LHCN-M2 (cell line): ENCODE measurements at places on chromosomes 3 and 15.

DNA sequence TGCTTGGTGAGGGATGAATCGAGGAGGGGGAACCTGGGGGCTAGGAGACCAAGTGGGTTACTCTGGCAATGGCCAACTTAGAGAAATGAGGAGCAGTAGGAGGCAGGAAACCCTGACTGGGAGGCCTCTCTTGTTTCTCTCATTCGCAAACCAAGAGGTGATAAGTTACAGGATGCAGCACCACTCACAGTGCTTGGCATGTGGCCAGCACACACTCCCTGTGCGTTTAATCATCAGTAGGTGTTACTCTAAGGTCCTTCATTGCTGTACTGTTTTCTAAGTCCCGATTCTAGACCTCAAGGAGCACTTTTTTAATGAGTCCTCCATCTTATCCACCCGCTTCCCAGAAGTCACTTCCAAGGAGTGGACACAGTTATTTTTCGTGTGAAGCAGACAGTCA lies 314.1 kb upstream of the TRIM42 start:
- no peak for DNase-seq

GRCh38 chr3:99634881-99635280 lies 3.5 kb upstream of the COL8A1 start:
- DNase-seq = no peak

DNA sequence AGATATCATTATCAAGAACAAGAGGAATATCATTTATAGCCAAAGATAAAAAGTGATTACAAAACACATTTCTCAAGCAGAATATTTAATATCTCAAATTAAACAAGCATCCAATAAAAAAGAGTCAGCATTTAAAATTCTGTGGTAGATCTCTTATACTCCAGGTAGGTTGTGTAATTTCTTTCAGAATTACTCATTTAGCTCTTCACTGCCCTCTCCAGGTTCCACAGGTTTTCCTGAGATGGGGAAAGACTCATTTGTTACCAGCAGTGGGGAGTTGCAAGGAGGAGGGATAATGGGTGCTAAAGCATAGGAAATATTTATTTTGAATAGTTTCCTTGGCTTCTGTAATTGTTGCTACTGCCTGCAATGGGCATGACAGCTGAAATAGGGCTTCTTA lies 83.1 kb upstream of the RASGRP1 start:
- DNase-seq = peak; percentile 12

DNA sequence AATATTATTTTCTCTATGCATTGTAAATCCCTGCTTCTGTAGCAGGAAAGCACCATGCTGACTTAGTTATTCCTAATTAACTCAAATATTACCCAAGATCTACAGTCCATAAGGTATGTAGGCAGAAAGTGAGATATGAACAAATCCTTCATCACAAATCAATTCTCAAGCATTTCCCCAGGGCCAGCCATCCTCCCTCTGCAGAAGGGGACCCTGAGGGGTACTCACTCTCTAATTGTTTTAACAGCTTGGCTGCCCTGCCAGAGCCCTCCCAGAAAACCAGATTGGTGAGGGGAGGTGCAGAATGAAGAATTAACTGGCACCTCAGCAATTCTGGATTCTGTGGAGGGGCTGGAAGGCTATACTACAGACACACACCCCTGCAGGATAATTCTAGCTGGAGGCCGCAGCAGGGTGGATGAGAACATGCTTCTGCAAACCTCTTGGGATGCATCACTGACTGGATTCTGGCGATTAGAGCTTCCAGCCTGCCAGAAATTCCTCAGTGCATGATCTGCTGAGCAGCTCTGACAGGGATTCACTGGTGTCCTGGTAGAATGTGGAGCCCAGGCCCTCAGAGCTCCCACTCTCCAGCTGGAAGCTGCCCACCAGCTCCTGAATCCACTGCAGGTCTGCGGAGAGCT lies 88.6 kb upstream of the HERC1 start:
- no peak for DNase-seq

DNA sequence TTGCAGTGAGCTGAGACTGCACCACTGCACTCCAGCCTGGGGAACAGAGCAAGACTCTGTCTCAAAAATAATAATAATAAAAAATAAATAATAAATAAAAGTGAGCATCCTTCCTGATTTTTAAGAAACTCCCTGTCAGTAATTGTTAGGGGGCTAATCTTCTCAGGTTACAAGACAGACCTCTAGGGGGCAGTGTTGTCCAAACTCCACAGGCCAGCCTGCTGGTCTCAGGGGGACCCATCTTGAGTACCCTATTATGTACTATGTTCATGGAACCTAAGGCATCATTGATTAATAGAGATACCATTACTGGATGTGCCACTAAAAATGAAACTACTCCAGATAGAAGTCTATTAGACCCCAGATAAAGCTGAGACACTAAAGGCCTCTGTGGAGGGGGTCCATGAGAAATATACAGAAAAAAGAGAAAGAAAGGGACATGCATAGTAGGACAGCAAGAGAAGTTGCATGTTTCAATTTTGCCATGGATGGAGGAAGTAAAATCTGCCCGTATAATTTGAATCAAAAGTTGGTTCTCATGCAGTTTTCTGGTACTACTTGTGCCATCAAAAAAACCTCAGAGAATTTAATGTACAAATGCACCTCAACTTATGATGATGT lies 85.5 kb upstream of the CDV3 start:
- DNase-seq = no peak

GRCh38 chr3:86982883-86983282 lies 8.1 kb downstream of the VGLL3 start:
- DNase-seq = peak; percentile 86

- DNase-seq = peak; percentile 91
Measured at GRCh38 chr3:158768361-158768787, 33.5 kb upstream of the MFSD1 start.

DNA sequence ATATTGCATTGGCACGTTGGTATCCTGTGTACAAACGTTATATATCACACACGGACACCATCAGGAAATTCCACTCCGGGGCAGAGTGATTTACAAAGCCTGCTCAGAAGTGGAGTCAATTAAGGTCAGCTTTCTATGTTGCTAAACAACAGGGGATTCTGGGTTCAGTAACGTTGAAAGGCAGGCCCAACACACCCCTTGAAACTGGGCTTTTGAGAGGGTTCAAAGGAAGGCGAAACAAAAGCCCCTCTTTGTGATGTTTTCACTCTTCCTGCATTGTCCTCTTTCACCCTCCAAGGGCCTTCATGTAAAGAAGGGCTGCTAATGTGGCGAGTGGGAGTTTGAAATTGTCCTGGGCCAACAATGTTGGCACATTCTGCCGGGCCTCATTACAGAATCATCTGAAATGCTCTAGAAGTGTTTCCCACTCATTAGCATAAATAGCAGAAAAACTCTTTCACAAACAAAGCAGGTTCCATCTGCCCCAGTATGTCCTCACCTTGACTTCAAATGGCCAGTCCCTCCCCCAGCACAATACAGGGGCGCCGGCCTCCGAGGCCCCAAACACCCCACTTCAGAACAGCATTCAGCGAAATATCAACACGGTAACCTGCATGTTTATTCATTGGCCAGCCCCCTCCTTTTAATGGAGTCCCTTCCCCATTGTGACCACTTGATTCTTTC lies 76.4 kb downstream of the HES1 start:
- no peak for DNase-seq

- no peak for DNase-seq
Measured at GRCh38 chr15:68413363-68414205, 18.4 kb downstream of the ITGA11 start.

- DNase-seq = no peak
Measured at GRCh38 chr3:15356176-15356575, 23.8 kb upstream of the SH3BP5 start.

DNA sequence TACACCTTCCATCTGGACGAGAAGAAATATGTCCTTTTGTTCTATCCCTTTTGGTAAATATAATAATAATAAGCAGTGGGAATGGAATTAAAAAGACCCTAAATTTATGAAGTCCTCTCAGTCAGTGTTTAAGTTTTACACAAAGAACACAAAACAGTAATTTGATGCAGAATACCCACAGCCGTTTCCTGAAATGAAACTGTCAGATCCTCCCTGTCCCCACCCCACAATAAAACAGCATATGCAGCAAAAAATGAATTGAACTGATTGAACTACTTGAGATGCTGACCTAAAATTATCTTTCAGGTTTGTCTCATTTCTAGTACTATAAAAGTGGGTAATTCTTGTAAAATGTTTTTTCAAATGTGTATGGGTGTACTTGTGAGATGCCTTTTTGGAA lies 2.2 kb upstream of the LRIG1 start:
- no peak for DNase-seq

DNA sequence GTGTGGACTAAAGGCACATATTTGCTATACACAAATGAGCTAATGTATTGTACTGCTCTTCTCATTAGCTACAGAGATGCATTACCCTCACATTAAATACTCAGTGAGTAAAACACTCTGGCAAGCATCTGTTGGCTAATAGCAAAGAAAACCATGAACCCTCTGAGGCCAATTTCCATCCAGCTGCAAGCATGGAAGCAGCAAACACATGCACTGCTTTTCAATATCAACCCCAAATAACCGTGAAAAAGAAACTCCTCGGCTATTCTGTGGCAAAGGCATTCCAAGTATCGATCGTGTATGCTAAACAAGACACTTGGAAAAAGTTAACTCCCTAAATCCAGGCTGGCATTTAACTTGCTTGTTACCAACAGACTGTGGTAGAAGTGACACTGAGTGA lies 67.0 kb downstream of the PEAK1 start:
- DNase-seq = peak; percentile 8

DNA sequence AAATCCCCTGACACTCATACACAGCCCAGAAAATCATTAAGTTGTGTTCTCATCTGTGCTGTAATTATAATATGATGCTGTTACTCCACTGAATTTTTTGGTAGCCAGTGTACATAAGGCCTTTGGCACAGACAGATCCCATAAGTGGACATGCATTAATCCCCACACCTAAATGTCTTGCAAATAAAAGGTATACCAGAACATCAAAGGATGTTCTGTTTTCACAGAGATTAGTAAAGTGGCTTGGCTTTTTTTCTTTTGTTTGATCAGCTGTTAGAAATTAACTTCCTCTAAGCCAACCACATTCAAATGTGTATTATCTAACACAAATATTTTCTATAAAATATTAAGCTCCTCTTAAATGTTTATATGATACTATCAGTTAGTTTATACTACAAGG lies 2.7 kb downstream of the SST start:
- no peak for DNase-seq

GRCh38 chr3:147915057-147915456 lies 505.9 kb downstream of the ZIC1 start:
- DNase-seq = peak; percentile 74

DNA sequence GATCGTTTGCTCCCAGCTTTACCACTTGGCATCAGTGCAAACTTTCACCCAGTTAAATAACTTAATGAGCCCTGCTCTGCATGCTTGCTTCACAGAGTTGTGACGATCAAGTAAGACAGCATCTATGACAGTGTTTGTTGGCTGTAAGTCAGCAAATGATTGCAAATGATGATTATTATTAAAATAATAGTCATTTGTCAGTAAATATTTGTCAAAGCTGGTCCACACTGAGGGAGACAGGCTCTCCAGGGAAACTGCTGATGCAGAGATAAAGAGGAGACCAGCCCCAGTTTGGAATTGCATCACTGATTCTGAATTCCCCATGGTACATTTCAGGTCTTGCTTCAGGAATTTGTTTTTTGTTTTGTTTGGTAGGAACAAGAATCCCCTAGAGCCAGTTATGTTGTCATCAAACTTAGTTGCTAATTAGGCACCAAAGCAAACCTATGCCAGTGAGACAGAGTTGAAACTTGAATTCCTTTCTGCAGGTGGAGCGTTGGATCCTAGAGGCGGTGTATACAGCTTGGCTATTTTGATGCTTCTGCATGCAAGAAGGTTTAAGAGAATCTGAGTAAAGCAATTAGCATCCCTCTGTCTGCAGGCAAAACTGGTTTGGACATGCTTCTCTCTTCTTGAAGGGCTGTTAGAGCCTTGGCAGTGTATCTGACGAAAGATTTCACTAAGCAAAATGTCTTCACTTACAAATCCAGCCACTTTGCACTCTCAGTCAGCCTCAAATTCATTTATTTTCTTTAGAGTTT lies 338.6 kb upstream of the TPRG1 start:
- DNase-seq = peak; percentile 23

DNA sequence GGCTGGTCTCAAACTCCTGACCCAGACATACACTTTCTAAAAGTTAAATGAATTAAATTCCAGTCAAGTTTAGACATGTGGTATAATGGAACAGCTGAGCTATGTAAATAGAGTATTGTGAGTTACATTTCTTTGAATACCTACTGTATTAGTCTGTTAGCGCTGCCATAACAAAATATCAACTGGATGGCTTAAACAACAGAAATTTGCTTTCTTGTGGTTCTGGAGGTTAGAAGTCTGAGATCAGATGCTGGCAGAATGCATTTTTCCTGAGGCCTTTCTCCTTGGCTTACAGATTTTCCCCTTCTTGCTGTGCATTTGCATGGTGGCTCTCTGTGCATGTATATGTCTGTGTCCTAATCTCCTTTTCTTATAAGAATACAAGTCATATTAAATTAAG lies 101.5 kb upstream of the TGFBR2 start:
- no peak for DNase-seq

DNA sequence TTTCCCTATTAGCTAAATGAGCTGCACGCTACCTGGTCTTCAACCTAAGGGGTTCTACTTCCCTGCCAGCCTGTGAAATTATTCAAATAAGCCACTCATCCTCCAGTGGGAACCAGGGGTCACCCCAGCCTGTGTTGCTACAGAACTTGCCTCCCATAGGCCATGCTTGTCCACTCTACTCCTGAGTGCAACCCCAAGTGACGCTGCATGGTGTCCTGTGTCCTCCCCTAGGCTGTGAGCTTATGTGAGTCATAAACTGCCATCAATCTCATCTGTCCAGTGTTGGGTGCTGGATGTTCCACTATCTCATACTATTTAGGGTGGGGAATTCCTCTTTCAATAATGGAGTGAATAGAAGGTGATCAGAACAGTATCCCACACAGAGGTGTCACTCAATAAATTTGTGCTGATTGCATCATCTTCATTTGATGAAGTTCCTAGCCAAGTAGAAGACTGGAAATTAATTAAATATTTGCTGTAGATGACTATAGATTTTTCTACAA lies 49.8 kb upstream of the SSR3 start:
- DNase-seq = peak; percentile 60
